ENCODE measurements at places on chromosomes 7 and 10.

- DNase-seq = no peak
Observed at GRCh38 chr10:43415544-43415943, 6.6 kb upstream of the HNRNPF start.

DNA sequence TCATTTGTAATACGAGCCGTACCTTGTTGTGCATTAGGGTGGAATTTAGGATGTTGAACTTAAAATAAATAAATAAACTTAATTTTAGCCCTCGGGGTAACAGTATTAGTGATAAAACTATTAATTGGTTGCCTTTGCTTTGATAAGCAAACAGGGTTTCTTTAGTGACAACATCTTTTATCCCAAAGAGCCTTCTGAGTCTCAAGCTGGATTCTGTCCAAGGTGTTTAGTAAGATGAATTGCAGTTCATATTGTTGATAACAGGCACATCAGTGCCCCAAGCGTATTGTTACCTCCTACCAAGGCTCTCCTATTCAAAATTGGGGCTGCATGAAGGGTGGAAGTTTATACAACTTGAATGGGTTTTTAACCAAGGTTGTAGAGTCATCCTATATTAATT is 144.4 kb upstream of the CELF2 start:
- no peak for DNase-seq

GRCh38 chr10:128835361-128835760 is 631.7 kb upstream of the MGMT start:
- no peak for DNase-seq

DNA sequence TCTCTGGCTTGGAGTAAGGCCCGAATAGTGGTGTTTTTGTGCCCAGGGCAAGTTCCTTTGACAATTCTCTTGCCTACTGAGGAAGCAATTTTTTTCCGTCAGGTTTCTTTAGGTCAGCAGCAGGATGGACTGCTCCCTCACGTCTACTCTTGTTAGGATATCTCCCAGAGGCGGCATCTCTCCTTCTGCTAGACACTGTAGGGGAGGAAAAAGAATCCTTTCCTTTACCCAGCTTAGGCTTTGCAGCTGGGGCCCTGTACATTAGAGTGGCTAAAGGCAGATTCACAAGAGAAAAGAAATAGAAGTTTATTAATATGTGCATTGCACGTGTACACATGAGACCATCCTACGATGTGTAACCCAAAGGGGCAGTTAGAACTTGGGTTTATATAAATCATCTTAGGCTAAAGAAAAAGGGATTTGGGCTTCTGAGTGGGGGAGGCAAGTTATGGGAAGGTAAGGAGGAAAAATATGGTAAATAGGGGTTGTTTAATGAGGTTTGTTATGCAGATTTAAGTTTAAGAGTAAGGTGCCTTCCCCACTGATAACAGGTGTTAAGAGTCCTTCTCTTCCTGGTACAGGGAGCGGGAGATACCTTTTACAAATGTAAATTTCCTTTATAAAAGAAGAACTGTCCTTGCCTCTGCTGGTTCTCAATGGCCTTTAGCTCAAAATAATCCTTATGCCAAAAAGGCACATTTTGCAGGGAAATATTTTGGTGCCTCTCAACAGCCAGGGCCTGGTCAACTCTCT is 156.4 kb downstream of the AOAH start:
- DNase-seq = no peak

GRCh38 chr10:62911210-62911963 is 95.2 kb upstream of the EGR2 start:
- DNase-seq = no peak

- no peak for DNase-seq
Observed at GRCh38 chr7:3092468-3092867, 48.8 kb upstream of the CARD11 start.

- DNase-seq = no peak
Observed at GRCh38 chr10:51073453-51074237, 642 bp upstream of the PRKG1 start.

DNA sequence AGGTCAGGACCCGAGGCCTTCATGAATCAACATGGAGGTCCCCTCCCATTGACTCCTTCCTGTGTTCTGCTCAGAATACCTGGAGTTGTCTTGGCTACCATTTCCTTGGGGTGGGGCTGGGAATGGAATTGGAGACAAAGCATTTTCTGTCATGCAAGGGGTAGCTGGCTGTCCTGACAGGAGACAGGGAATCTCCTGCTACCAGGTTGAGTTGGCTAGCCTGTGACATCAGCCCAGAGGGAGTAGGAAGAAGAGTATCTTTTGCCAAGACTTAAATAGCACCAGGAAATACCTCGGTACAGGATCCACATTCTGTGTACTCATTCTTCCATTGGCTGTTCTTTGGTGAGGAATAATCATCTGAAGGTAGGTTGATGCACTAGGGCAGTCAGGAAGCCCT is 4.9 kb downstream of the ZDHHC16 start:
- DNase-seq = no peak

GRCh38 chr7:7183838-7184463 is 1.6 kb downstream of the C1GALT1 start:
- no peak for DNase-seq

DNA sequence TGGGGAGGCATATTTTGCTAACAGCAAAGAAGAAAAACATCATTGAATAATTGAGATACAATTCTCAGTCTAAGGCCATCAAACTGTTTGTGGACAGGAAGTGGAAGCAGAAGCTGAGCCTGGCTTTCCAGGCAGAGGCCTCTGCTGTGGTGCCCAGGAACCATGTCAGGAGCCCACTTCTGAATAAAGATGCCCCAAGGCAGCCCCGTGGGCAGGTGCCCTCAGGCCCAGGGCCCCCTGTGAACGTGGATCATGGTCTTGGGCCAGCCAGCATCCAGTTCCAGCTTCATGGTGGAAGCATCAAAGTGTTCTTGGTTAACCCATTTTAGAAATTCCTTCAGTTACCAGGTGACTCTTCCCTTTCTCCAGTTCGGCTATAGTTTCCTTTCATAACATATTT is 346.8 kb downstream of the PTPRN2 start:
- no peak for DNase-seq

DNA sequence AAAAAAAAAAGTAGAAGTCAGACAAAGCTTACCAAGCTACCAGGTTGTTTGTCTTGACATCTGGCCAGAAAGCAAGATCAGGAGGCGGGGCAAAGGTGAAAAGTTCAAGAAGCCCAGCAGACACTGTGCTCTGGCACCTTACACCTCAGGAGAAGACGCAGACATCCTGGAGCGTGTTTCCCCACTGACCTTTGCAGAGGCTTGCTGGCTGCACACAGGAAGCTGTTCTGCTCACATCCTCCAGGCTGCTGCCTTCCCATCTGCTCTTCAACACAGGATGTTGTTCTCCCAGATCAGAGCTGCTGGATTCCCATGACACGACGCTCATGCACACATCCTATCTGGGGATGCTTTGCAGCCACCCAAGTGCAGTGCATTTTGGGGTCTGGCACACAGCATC is 174.4 kb upstream of the KIAA1217 start:
- DNase-seq = no peak

DNA sequence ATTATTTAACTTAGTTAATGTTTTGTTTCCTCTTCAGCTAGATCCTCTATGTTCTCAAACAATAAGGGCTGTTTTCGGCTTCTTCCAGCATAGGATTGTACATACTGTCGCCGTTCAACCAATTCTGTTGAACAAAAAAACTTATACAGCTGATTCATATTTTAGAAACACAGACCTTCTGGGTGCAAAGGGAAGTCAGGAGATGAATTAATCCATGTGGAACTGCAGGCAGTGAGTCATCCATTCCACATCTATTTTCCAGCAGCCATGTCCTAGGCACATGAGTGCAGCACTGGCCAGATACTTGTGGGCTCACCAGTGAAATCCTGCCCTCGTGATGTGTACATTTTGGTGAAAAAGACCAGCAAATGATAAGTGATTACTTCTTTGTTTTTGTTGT is 163.2 kb downstream of the JAZF1 start:
- DNase-seq = no peak

DNA sequence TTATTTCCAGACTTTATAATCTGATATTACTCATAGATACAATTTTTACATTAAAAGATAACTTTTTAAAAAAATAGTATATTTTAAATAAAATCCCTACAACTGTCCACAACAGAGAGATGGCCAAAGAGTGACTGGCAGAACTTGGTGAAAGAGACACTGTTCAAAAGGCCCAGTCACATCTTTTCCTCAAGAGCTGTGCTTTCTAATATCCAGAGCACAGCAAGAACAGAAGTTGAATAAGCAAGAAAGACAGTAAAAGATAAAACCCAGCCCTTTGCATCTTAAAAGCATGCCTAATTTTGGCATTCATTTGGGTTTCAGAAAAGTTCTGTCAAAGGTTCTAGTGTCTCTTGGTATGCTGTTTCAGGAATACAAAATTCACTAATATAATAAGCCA is 6.9 kb downstream of the WASL start:
- DNase-seq = no peak

GRCh38 chr10:89414879-89415821 is 782 bp downstream of the IFIT5 start:
- DNase-seq = no peak

DNA sequence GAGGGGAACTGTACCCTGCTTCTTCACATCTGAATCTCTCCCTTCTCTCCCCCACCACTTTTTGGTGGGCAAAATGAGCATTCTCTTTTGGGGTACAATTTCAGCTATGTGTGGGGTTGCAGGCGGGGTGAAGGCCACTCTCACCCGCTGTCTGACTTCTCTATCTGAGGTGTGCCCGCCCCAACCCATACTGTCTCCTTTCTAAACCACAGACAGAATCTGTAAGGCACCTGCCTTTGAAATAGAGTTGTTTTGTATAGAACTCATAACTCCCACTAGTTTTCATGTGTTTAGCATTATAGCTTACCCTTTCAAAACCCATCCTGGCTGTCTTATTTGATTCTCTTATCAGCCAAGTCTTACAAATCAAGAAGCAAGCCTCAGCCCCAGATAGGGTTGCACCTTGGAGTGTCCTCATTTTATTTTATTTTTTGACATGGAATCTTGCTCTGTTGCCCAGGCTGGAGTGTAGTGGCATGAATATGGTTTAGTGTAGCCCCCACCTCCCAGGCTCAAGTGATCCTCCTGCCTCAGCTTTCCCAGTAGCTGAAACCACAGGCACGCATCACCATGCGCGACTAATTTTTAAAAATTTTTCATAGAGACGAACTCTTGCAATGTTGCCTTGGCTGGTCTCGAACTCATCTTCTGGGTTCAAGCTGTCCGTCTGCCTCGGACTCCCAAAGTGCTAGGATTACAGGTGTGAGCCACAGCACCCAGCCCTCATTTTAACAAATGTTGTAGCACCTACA is 11.9 kb downstream of the TSPAN14 start:
- no peak for DNase-seq

- no peak for DNase-seq
Observed at GRCh38 chr10:133027482-133027881, 60.2 kb upstream of the ADGRA1 start.

Measured in AG09319 (cell line).